ENCODE measurements at places on chromosomes 7 and 10. TPM values are rescaled to one million over a fixed set of nuclear protein-coding genes. Genes with fewer than 3 reads are reported as not detected.

Gene MRPL43
- total RNA-seq, result 84.8 TPM

Gene HOXA13
- total RNA-seq, result 0.18 TPM

Gene IFIT2
- total RNA-seq, result 19.9 TPM

Gene DYNC1I1
- 4.3 TPM for total RNA-seq

Gene GDF10
- 14.4 TPM for total RNA-seq
